ENCODE measurements at places on chromosomes 11 and 22. TPM values are rescaled to one million over a fixed set of nuclear protein-coding genes. Genes with fewer than 3 reads are reported as not detected.

MMP12 gene
- 6.8 TPM for polyA plus RNA-seq

WNT7B gene
- polyA plus RNA-seq = 9.7 TPM

TTC9C gene
- polyA plus RNA-seq = 46.5 TPM

SAA2 gene
- not detected for polyA plus RNA-seq

SPTBN2 gene
- 52.9 TPM for polyA plus RNA-seq

RASL10A gene
- 0.63 TPM for polyA plus RNA-seq

OR6T1 gene
- not detected for polyA plus RNA-seq

MS4A3 gene
- polyA plus RNA-seq = 1.3 TPM

DTX4 gene
- 31.2 TPM for polyA plus RNA-seq

VPREB1 gene
- not detected for polyA plus RNA-seq

GPR83 gene
- 0.65 TPM for polyA plus RNA-seq

GLYAT gene
- polyA plus RNA-seq = 146 TPM

MPPED2 gene
- polyA plus RNA-seq = 58.4 TPM

NAV2 gene
- 31.0 TPM for polyA plus RNA-seq

DGCR6 gene
- 2.3 TPM for polyA plus RNA-seq

SLC5A1 gene
- polyA plus RNA-seq = 0.52 TPM

GLYATL1 gene
- 104 TPM for polyA plus RNA-seq

GATD1 gene
- 48.2 TPM for polyA plus RNA-seq

Measured in left renal pelvis (tissue), 4 donors.